Esophagus mucosa (tissue), 1 donor: ENCODE measurements at places on chromosomes 1 and 21.
A peak's percentile ranks its signal among the peaks of the same experiment; 100 is the strongest.

GRCh38 chr21:41801321-41802197 is 34.7 kb upstream of the RIPK4 start:
- ATAC-seq, result no peak

- ATAC-seq, result no peak
Observed at GRCh38 chr21:38950435-38951094, 144.8 kb downstream of the ETS2 start.

- peak; percentile 59 for ATAC-seq
Observed at GRCh38 chr21:16794950-16795349, 717.9 kb upstream of the CXADR start.

- ATAC-seq, result no peak
Observed at GRCh38 chr1:183831311-183831710, 26.4 kb downstream of the RGL1 start.

DNA sequence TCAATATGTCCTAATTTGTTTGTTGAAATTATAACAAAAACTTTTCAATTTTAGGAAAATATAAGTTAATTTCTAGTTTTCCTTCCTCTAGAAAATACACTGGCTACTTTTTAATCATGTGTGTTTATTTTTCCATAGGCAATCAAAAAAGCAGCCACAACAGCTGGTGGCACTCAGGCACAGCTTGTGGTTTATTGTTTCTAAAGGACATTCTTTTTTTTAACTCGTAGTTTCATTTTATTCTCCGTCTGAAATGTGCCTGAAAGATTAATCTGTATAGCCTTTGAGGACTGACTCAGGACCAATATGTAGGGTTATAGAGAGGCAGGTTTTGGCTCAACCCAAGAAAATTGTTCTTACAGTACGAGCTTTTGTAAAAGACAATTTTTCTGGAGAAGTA is 20.7 kb upstream of the STX12 start:
- ATAC-seq, result no peak
